ENCODE measurements at places on chromosomes 16 and 17. TPM values are rescaled to one million over a fixed set of nuclear protein-coding genes. Genes with fewer than 3 reads are reported as not detected.

GRCh38 chr16:84611041-84611440 lies 6.8 kb downstream of the COTL1 start:
- no peak overlapping the region for H3K27ac ChIP-seq
- H3K4me3 ChIP-seq: no peak overlapping the region
- peaks cover 1% of the 10 kb centered on the region for H3K36me3 ChIP-seq

GRCh38 chr16:20918486-20919239 lies 18.1 kb downstream of the LYRM1 start:
- no peak overlapping the region for H3K4me3 ChIP-seq
- H3K36me3 ChIP-seq: peaks cover 36% of the 10 kb centered on the region
- DNase-seq: no peak

- peaks cover 3% of the 10 kb centered on the region for H3K27me3 ChIP-seq
- H3K27ac ChIP-seq: peak within 1 kb of the TSS; percentile 94
- peak within 1 kb of the TSS; percentile 63 for H3K4me3 ChIP-seq
- DNase-seq: peak; percentile 90
- peaks cover 87% of the 10 kb centered on the region for H3K4me1 ChIP-seq
These were observed at the start of gene PIPOX for GRCh38 chr17:29042679-29043538. TSS of gene PIPOX (plus strand) at chr17:29043141. CDS start at chr17:29043226, 85 bp downstream.

- peaks cover 12% of the 10 kb centered on the region for H3K4me1 ChIP-seq
- no peaks in the 10 kb centered on the region for H3K27me3 ChIP-seq
- no peak overlapping the region for H3K27ac ChIP-seq
- no peaks in the 10 kb centered on the region for H3K36me3 ChIP-seq
- DNase-seq: no peak
- no peak overlapping the region for H3K4me3 ChIP-seq
These were observed 18.1 kb upstream of the ABCA9 start for GRCh38 chr17:69078864-69079263.

GRCh38 chr17:13031718-13032350 lies 14.0 kb upstream of the ELAC2 start:
- H3K4me3 ChIP-seq: no peak overlapping the region
- DNase-seq: peak; percentile 10
- peaks cover 5% of the 10 kb centered on the region for H3K27me3 ChIP-seq
- H3K36me3 ChIP-seq: no peaks in the 10 kb centered on the region

The TBC1D28 gene
- total RNA-seq: not detected

The TBX4 gene
- total RNA-seq: 0.86 TPM

The CPHXL2 gene
- total RNA-seq: not detected

The PRSS8 gene
- total RNA-seq: 2.6 TPM

The TP53TG3C gene
- not detected for total RNA-seq

The TBC1D3G gene
- not detected for total RNA-seq

Measured in HepG2 (cell line).